ENCODE measurements at places on chromosomes 4 and X.
A peak's percentile ranks its signal among the peaks of the same experiment; 100 is the strongest.

DNA sequence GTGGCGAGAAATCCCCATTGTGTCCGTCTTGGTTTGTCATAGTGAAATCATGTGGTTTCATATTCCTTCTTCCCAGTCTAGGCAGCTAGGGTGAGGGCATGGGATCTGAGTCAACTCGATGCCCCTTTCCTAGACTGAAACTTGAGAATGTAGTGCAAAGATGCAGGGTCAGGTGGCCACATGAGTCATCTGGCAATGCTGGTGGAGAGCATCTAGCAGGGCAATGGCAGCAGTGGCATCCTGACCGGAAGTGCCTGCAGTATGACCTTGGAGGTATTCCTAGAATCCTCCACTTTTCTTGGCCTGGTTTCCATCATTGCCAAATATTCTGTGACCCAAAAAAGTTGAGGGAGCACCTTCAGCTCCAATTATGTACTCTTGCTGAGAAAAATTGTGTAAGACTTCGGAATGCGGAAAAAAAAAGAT lies 39.1 kb upstream of the TMEM184C start:
- no peaks in the 10 kb centered on the region for H3K36me3 ChIP-seq
- H3K4me1 ChIP-seq = no peaks in the 10 kb centered on the region
- no peak for DNase-seq
- H3K27me3 ChIP-seq = no peaks in the 10 kb centered on the region

- DNase-seq = no peak
- no peaks in the 10 kb centered on the region for H3K4me1 ChIP-seq
- no peak overlapping the region for H3K4me3 ChIP-seq
- H3K36me3 ChIP-seq = no peaks in the 10 kb centered on the region
- H3K27me3 ChIP-seq = no peaks in the 10 kb centered on the region
Observed at GRCh38 chr4:22607382-22607781, 85.4 kb upstream of the GBA3 start.

- H3K36me3 ChIP-seq = no peaks in the 10 kb centered on the region
- peaks cover 16% of the 10 kb centered on the region for H3K4me1 ChIP-seq
- no peaks in the 10 kb centered on the region for H3K27me3 ChIP-seq
- H3K4me3 ChIP-seq = no peak overlapping the region
- no peak for DNase-seq
Observed at GRCh38 chr4:37964734-37965457, 4.7 kb downstream of the PTTG2 start.

- no peaks in the 10 kb centered on the region for H3K27me3 ChIP-seq
- no peaks in the 10 kb centered on the region for H3K4me1 ChIP-seq
- DNase-seq = no peak
- no peak overlapping the region for H3K4me3 ChIP-seq
Observed at GRCh38 chr4:122503214-122503613, 46.7 kb upstream of the IL2 start.

GRCh38 chrX:118497180-118497818 lies 1.7 kb downstream of the DOCK11 start:
- no peaks in the 10 kb centered on the region for H3K36me3 ChIP-seq
- peak overlapping the region; percentile 70 for H3K4me3 ChIP-seq
- no peaks in the 10 kb centered on the region for H3K4me1 ChIP-seq
- H3K27ac ChIP-seq = peak overlapping the region; percentile 85

DNA sequence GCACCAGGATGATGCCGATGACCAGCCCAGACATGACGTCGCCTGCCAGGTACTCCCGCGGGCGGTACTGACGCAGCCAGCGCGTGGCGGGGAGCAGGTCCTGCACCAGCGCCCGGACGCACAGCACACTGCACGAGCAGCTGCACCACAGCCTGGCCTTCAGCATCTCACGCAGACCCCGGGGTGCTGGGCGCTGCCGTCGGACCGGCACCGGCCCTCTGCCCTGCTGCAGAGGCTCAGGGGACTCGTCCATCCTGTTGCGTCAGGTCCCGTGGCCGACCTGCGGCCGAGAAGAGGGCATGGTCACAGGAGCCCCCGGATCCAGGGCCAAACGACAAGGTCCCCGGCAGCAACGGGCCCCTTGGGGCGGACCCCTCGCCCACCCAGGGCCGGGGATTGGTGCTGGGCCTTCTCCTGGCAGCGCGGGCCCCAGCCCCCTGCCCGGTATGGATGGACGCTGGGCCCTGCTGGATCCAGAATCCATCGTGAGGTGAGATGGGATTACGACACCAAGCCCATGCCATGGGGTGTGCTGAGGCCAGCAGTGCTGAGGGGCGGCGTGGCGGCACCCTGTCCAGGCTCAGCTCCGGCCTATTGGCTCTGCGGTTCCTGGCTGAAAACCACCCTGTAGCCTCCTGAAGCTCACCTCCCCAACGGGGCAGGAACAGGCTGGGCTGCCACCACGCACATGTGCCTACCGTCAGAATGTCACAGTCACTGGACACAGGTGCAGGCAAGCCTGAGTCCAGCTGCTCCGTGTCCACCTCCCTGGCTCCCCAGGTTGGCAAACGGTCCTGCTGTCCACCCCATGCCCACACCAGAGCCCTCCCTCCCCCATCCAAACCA lies 1.5 kb downstream of the SLC26A1 start:
- no peak overlapping the region for H3K4me3 ChIP-seq
- peaks cover 27% of the 10 kb centered on the region for H3K4me1 ChIP-seq
- DNase-seq = no peak
- peak overlapping the region; percentile 72 for H3K27ac ChIP-seq

GRCh38 chr4:131427000-131427399 lies 1722.1 kb upstream of the PCDH10 start:
- H3K27me3 ChIP-seq = no peaks in the 10 kb centered on the region
- no peak overlapping the region for H3K4me3 ChIP-seq
- DNase-seq = no peak
- no peaks in the 10 kb centered on the region for H3K36me3 ChIP-seq

DNA sequence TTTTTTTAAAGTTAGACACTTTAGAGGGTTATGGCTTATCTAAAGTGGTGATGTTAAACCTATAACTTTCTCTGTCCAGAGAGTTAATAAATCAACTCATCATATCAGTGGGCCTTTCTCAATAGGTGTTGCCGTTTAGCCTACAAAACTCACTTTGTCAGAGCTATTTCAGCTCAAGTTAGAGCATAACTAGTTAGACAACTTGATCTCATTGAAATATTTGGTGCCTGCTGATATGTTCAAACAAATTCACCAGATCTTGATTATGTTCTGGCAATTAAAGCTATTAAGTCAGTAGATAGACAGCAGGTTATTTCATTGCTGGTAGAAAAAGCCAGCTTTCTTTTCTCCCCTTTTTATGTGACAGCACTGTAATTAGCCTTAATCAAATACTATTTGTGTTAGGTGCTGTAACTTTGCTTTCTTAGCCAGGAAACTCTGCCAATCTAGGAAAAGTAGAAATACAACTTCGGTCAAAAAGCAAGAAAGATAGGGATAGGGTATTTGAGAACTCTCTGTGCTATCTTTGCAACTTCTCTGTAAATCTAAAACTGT lies 191.8 kb downstream of the MAML3 start:
- H3K36me3 ChIP-seq = no peaks in the 10 kb centered on the region
- H3K4me3 ChIP-seq = no peak overlapping the region
- no peak for DNase-seq
- H3K27me3 ChIP-seq = no peaks in the 10 kb centered on the region
- peak overlapping the region; percentile 25 for H3K27ac ChIP-seq
